ENCODE measurements at places on chromosomes 4 and X.

DNA sequence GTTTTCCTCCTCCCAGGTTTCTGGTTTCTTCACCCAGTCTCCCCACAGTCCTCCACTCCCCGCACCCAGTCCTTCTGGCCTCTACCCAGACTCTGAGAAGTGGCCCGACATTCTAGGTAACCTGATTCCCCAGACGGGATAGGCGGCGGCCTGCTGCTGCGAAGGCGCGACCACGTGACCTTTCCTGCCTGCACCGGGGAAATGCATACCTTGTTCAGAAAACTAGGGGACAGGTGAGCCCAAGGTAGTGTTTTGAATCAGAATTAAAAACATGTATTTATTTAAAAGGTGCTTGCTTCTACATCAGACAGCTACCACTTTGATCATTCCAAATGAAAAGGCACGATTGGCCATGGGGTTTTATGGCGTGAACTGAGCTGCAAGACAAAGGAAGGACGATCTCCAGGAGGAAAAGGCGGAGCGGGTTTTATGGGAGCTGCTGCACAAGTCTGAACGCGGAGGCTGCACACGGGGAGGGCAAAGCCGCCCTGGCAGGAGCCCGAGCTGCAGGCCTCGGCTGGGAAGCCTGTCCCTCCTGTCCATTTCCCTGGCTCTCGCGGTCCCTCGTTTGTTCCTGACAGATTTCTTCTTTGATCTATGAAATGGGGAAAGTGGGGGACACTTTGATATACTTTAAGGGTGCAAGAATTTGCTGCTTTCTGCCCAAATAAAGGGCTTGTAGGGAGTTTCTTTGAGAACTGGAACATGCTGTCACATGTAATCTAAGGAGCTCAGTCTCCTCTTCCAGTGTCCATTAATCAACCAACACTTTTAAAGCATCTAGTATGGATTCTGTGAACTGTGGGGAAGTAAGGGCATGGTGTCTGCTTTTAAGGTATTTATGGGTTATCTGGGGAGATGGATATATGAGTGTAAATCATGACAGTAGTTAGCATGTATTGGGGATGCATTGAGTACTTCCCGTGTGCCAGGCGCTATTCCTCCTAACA, 150.9 kb downstream of the SPRY1 start:
- no peak for DNase-seq

- no peak for DNase-seq
These were observed 1.2 kb downstream of the DRP2 start for GRCh38 chrX:101220662-101221260.

- DNase-seq, result no peak
These were observed 80.1 kb downstream of the CENPC start for GRCh38 chr4:67465032-67465762.

DNA sequence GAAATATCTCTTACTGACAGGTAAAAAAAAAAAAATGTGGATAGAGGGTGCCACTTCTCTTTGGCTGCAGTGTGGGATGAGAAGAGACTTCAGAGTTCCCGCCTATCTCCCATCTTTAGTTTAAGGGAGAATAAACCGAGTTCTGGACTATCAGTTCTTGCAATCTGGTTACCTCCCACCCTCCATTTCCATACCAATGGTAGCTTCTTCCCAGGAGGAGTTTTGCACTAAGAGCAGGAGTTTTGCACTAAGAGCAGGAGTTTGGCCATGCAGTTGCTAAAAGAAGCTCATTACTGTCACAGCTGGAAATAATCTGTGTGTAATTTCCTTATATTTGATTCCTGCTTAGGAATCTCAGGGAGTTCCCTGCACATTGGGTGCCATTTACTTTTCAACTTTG, 10.8 kb upstream of the GUCY1B1 start:
- no peak for DNase-seq

DNA sequence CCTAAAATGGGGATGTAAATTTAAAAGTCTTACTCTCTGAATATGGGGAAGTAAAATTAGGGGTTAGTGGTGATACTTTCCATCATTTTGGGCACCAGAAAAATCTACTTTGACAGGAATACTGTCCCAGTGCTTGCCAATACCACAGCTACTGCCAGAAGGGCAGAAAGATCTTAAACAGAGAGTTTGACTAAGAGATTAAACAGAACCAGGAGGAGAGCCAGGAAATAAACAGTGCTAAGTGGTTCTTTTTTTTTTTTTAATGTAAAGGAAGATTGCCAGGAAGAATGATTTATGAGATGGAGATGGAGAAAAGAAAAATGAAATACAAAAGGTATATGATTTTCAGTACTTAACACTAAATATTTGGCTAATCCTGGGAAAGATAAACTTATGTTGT, 126.8 kb downstream of the RTL3 start:
- no peak for DNase-seq

GRCh38 chr4:184818216-184818564, 7.6 kb downstream of the ACSL1 start:
- DNase-seq, result no peak

- DNase-seq, result no peak
These were observed 454.9 kb upstream of the FAT1 start for GRCh38 chr4:187178587-187178986.

GRCh38 chr4:106258145-106259045, 57.6 kb downstream of the TBCK start:
- no peak for DNase-seq

DNA sequence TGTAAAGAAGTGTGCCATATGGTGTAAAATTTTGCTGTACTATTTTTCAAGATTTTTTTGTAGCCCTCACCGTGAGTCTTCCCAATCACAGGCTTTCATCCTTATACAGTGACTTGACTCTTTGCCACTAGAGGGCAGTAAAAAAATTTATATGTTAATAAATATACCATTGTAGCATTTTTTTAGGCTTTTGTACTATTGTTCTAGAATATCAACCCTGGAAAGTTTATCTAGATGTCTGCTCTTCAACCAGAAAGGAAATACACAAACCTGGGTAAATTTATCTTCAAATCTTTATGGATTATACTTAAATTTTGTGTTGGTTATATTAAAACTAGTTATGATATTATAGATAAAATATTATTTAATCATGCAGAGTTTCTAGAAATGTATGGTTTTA, 235.3 kb downstream of the TENM3 start:
- no peak for DNase-seq

DNA sequence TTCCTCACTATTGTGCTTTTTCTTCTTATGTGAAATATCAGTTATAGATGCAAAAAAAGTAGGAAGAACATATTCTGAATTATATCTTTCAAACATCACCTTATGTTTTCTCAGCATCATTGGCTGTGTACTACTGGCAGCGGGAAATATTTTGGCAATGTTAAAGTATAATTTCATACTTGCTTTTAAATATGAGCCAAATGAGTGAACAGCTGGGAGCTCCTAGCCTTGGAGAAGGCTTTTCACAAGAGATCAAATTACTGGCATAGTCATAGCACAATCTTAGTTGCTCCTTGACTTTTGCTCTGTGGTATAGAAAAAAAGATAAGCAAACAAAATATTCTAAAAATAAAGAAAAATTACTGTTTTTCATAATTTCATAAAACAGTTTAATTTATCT, 1575.8 kb upstream of the PABPC4L start:
- no peak for DNase-seq

DNA sequence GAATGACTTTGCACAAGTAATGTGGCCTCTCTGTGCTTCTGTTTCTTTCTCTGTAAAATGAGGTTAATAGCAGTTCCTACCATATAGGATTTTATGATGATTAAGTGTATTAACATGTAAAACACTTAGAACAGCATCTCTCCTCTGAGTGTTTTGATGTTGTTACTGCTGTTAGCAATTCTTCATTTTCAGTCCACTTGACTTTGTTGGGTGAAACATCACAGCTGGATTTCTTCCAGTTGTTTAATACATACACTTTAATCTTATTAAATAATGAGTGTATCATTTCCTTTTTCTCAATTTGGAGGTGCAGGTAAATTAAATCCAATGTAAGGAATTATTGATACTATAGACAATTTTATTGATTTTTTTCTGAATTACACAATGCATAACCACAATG, 113.6 kb downstream of the KDR start:
- no peak for DNase-seq

- DNase-seq, result no peak
These were observed 40.2 kb downstream of the SH3KBP1 start for GRCh38 chrX:19846995-19847790.

DNA sequence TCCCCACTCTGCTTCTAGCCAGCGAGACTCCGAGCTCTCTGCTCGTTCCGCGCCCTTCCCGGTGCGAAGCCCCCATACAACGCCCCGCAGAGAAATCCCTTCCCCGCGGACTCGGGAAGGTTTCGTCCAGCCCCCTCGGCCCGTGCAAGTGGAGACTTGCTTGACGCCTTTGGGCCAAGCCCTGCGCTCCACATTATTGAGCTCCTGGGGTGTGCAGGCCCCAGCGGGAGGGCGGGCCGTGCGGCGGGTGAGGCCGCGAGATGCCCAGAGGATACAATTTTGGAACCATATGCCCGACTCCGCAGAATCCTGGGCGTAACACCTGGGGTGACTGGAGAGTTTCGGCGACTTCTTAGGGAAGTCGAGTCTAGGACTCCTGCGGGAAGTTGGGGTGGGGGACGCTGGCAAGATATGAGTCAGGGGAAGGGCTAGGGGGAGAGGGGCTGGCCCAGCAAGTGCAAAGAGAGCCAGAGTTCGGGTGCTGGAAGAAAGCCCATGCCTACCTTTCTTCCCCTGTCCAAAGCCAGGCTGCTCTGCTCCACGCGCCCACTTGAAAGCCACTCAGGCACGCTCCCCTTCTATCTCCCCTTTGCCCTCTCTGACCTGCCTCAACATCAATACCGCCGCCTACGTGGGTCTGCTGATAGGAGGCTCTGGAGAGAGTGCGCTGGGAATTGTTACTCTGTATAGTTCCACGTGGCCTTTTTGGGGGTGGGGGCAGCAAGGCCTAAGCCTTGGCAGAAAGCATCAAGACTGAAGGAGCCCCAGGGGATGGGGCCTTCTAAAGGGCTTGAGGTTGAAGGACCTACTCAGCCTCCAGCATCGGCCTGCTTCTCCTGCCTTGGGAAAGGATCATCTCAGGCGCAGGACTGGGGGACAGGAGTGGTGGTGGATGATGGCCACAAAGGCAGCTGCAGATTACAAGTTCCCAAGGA, 1.2 kb upstream of the ELF4 start:
- no peak for DNase-seq
